ENCODE measurements at places on chromosomes 1 and 21. TPM values are rescaled to one million over a fixed set of nuclear protein-coding genes. Genes with fewer than 3 reads are reported as not detected.

RNF186 gene
- not detected for total RNA-seq

LRRC53 gene
- total RNA-seq: not detected

JAM2 gene
- not detected for total RNA-seq

SYT6 gene
- total RNA-seq: not detected

STPG1 gene
- 6.8 TPM for total RNA-seq

CRYBG2 gene
- 19.5 TPM for total RNA-seq

MTARC1 gene
- 2.0 TPM for total RNA-seq

MIA3 gene
- 30.3 TPM for total RNA-seq

S100A3 gene
- total RNA-seq: 2.3 TPM

CHI3L1 gene
- 0.79 TPM for total RNA-seq

USP24 gene
- total RNA-seq: 37.6 TPM

MPL gene
- not detected for total RNA-seq

RHOU gene
- total RNA-seq: 0.26 TPM

SORT1 gene
- total RNA-seq: 31.1 TPM

SYT2 gene
- under 0.01 TPM for total RNA-seq

GPR61 gene
- not detected for total RNA-seq

DNA sequence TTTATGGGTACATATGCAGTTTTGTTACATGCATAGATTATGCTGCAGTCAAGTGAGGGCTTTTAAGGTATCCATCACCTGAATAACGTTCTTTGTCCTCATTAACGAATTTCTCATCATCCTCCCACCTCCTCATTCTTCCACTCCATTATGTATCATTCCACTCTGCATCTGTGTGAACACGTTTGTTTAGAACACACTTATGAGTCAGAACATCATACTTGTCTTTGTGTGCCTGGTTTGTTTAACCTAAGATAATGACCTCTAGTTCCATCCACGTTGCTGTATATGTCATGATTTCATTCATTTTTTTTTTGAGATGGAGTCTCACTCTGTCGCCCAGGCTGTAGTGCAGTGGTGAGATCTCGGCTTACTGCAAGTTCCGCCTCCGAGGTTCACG lies 6.7 kb upstream of the MPC2 start:
- DNase-seq: peak; percentile 88

DNA sequence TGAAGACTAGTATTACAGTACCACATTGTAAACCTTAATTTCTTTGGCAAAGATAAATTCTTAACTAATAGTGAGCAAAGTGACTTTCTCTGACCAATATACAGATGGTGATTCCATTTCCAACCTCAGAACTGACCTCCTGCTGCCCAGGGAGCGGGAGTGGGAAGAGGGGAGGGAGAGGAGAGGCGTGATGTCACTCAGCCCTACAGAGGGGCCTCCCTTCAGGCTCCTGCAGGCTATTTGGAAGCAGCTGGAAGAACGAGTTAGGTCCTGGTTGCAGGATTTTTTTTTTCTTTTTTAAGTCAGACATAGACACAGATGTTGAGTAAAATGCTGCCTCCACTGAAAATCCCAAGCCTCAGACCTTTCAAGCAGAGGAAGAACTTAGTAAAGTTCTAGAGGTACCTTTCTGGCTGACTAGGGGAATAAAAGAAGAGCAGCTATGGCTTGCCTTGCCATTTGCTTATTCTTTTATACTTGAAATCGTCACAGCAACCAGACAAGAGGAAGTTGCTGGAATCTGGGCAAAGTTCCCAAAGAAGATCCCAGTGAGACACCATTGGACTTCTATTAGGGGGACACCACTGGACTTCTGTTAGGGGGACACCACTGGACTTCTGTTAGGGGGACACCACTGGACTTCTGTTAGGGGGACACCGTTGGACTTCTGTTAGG lies 54.5 kb downstream of the EXO1 start:
- no peak for DNase-seq

- DNase-seq: no peak
Observed at GRCh38 chr1:162018418-162018817, 5.3 kb downstream of the OLFML2B start.

DNA sequence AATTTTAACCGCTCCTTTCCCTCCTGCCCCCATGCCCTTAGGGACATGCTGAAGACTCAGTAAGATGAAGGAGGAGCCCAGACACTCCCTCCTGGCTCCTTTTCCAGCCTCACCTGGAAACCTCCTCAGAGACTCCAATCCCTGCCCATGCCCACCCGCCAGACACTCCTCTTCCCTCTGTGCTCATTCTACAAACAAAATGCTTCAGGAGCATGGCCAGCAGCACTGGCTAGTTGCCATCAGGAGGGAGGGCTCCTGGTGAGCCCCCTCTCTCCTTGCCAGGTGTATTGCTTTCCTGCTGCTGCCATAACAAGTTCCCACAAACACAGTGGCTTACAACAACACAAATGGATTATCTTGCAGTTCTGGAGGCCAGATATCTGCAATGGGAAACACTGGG lies 126.1 kb downstream of the PSMG1 start:
- DNase-seq: peak; percentile 16

GRCh38 chr1:189496768-189497167 lies 980.9 kb downstream of the BRINP3 start:
- DNase-seq: peak; percentile 27

GRCh38 chr1:205667909-205668643 lies 12.2 kb downstream of the SLC45A3 start:
- DNase-seq: peak; percentile 13

- no peak for DNase-seq
Observed at GRCh38 chr1:236292425-236292824, 10.7 kb upstream of the ERO1B start.

- no peak for DNase-seq
Observed at GRCh38 chr1:22806584-22806983, 95.9 kb downstream of the EPHB2 start.

DNA sequence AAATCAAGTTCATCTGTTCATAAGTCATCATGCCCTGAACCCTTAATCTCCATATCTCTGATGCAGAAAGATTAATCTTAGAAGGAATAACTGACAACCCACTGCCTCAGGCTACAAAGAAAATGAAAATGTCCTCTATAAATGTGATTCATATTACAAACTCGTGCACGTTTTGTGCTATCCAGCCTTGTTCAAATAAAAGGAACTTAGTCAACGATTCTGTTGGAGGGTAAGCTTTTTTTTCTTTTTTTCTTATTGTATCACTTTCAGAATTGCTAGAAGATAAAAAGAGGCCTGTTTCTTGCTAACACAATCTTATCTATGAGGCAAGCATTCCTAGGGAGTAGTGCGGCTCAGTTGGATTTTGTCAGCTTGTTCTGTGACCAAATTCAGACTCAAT lies 228.4 kb downstream of the TM2D1 start:
- DNase-seq: peak; percentile 89

DNA sequence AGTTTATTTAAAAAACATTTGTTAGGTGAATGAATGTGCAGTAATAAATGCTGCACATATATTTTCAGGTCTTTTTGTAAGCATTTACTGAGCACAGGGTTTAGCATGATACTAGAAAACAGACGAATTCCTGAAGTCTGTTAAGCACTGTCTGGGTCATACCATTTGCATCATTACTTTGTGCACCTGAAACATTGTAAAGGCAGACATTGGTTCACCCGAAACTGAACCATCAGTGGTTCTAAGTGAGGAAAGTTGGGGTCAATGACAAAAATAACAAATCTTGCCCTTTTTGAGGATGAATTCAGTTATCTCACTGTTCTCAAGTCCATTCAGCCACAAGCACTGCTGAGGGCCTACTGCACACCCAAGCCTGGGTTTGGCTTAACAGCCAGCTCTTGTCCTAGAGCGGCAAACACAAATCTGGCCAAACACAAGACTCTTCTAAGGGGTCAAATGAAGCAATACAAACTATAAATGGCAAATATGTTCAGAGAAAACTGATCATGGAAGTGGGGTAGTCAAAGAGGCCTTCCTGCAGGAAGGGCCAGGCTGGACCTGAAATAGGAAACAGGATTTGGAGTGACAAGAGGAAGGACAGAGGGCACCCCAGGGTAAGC lies 21.8 kb downstream of the TRABD2B start:
- DNase-seq: no peak

DNA sequence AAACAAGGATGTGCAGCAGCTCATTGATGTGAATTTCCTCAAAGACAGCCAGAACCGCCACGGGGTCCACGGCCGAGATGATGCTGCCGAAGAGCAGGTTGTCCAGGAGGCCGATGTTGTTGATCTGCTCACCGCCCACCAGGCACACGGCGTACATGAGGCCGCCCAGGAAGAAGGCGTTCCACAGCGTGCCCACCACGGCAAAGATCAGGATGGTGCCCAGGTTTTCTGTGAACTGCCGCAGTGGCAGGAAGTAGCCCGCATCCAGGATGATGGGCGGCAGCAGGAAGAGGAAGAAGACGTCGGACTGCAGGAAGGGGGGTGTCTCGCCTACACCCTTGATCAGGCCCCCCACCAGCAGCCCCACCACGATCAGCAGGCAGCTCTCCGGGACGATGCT lies 41.1 kb downstream of the SLC9A1 start:
- DNase-seq: no peak

- no peak for DNase-seq
Observed at GRCh38 chr1:202286622-202287097, 55.1 kb downstream of the UBE2T start.

DNA sequence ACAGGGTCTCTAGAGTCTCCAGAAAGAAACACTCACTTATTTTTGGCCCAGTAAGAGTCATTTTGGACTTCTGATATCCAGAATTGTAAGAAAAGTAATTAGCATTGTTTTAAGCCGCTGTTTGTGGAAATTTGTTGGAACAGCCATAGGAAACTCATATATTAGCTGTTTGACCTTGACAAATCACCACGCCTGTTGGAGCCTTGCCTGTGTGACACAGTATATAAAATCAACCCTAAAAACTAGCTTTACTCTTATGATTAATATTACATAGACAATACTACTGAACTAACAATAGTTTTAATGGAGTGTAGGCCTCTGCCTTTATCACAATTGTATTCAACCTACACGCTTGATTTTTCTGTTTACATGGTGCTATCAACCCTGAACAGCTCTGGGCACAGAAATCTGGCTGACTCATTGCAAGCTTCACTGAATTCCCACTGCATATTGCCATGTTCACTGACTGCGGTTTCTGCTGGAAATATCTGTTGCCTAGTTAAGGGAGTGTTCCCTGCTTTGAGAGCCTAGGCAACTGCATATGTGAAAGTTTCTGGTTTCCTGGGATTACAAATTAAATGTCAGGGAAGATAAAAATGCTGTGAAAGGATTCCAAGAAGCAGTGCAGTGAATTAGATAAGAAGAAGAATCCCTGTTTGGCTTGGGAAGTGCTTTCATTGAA lies 419.5 kb upstream of the DEPDC1 start:
- DNase-seq: peak; percentile 12

- DNase-seq: no peak
Observed at GRCh38 chr1:150302338-150302737, 8.7 kb downstream of the MRPS21 start.

GRCh38 chr1:184881941-184882913 lies 92.1 kb downstream of the NIBAN1 start:
- DNase-seq: no peak

DNA sequence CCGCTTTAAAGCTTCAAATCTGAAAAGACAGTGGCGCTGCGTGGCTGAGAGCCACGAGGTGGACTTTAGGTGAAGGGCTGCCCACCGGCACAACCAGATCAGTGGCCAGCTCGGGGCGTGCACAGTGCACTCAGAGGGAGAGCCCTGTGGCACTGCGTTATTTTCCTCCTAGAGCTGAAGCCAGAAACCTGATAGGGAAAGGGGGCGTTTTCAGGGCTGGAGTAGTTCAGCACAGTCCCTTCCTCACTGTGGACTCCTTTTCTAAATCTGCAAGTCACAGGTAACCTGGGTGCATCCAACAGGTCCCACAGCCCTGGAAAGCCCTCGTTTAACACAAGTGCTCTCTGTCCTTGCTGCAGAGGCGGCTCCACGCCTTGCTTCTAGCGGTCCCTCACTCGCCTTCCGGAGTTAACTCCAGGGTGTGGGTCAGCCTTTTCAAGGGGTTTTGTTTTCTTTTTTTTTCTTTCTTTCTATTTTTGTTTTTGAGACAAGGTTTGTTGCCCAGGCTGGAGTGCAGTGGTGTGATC lies 81.2 kb downstream of the GALNT2 start:
- DNase-seq: no peak

GRCh38 chr1:21687081-21687529 lies 17.9 kb upstream of the RAP1GAP start:
- DNase-seq: no peak

DNA sequence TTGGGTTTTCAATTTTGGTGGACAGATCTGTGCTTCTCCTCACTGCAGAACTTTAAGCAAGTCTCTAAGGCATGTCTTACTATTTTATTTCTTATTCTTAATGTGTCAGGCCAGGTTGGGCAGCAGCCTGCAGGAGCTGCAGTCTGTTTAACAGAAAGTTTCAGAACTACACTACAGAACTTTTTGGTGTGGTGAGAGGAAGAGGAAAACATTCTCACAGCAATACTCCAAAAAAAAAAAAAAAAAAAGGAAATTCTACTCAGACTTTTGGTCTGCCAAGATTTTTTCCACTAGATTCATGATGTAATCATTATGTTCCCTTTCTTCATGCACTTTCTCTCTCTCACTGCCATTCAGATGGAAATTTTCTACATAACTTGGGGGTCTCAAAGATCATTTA lies 255.2 kb downstream of the COL11A1 start:
- no peak for DNase-seq

DNA sequence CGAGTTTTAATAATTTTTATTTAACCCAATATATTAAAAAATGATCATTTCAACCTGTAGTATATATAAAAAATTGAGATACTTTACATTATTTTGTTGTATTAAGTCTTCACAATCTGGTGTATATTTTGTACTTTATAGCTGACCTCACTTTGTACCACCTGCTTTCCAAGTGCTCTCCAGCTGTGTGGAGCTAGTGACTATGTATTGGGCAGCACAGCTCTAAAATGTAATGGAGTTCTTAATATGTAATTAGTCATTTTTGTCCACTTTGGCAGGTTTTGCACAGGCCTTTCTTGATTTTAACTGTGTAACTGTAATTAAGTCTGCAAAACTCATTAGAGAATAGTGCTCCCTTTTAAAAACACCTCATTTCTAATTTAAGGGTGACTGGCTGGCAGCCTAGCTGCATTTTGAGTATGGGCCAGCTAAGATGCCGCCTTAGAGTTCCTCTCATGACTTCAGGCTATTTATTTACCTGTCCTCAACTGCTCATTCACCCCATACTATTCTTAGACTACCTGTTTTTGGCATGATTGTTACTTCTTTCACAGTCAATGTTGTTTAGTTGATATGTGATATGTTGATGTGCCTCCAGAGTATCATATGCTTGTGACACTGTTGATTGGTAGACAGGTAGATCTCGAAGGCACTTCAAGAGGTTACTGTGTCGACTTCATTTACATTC lies 43.2 kb downstream of the ZYG11B start:
- DNase-seq: no peak

DNA sequence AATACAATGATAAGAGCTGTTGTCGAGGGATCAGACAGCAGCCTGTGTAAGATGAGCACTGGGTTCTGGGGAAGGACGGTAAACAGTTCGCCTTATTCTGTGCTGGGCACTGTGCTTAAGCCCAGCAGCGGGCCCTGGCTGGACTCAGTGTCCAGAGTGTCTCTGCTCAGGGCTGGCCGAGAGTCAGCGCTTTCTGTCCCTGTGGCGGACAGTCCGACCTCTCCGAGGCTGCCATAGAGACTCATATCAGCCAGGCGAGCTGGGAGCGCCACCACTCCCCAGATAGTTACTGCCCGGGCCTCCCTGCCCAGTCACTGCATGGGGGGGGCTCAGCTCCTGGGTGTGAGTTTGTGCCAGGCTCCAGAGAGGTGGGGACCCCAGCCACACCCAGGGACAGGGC lies 14.7 kb upstream of the NPHP4 start:
- no peak for DNase-seq

GRCh38 chr1:11337580-11338073 lies 64.6 kb downstream of the UBIAD1 start:
- DNase-seq: no peak

GRCh38 chr1:244989813-244990212 lies 125.5 kb upstream of the HNRNPU start:
- peak; percentile 64 for DNase-seq

GRCh38 chr1:14923727-14924452 lies 229.7 kb upstream of the TMEM51 start:
- DNase-seq: no peak

Data from bronchial epithelial cell (primary cell).